ENCODE measurements at places on chromosomes 6 and 20.

DNA sequence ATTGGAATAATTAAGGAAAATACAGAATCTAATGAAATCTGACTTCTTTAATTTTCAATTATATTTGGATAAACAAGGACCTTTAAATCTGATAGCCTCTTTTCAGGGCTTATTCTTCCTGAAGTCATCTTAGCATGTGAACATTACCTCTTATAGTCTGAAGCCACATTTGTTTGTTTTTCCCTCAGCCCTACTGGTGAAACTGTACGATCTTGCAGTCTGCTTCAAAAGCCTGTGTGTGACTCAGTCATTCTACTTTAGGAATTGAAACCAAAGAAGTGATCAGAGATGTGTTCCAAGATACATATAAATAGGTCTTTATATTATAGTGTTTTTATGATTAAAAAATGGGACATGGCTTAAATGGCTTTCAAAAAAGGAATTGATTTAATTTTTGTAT lies 67.5 kb downstream of the MACROD2 start:
- no peak for DNase-seq

DNA sequence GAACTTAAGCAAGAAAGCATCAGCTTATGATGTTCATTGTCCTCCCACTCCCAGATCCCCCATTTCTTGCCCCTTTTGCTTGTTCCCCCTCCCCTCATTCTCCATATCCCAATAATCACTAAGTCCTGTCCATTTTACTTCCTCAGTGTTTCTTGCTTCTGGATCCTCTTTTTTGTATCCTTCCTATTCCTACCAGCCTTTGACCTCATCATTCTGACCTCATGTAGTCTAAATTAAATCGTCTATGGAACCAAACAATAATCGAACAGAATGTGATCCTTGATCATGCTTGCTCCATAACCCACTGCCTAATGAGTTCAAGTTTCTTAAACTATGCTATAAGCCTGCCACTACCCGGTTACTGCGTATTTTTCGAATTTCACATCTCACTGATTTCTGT lies 5.4 kb upstream of the RSPH3 start:
- DNase-seq = no peak

GRCh38 chr6:135145063-135145800 lies 35.9 kb upstream of the MYB start:
- no peak for DNase-seq

GRCh38 chr20:11409561-11409960 lies 508.1 kb upstream of the BTBD3 start:
- DNase-seq = no peak

DNA sequence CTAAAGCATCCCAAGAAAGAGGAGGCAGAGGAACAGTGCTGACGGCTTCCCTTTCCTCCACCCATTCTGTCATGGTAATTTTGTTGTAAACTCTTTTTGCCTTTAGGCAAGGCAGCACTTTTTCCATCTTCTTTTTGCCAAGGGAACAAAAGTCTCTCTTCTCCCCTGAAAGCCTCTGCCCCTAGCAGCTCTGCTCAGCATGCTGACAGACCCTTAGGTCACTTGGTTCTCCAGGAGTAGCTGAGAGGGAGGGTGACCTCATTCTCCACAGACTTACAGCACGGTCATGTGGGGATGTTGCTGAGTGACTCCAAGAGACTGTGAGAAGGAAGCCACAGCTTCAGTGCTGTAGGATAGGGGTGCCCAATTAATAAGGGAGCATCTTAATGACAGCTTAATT lies 81.1 kb upstream of the RALGAPA2 start:
- no peak for DNase-seq

DNA sequence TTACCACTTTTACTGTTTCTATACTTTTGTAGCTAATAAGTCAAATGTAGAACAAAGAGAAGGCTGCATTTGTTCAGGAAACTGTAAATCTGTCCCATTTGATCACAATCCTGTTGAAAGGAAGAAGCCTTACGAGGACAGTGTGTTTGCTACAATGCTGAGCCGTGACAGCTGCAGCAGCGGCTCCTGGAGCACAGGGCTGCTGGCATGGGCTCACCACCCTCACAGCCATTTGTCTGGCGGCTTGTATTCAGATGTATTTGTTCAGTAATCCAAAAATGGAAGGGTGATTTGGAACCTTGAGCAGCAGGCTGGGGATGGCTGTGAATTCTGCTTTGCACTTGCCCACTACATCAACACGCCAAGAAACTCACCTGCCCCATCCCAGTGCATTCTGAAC lies 5.7 kb downstream of the TUBB2A start:
- DNase-seq = no peak

- DNase-seq = no peak
These were observed 43.7 kb downstream of the PYGB start for GRCh38 chr20:25291432-25292133.
